ENCODE measurements at places on chromosomes 6 and 20.

DNA sequence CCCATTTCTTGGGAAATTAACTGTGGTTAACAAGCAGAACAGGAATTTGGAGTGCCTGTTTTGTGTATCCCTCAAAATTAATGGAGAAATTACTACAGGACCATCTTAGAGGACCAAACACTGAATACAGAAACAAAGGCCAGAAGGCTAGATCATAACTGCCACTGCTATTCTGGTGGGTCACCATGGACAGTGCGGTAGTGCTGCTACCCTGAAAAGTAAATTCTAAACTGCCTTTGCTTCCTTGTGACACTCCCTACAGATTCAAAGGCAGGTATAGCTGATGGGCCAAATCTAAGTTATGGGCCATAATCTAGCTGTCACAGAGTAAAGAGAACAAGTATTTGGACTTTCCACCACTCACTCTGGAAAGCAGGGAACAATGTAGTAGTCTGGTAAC is 575.8 kb upstream of the ADGRB3 start:
- no peak for DNase-seq

GRCh38 chr6:43934183-43934802 is 164.3 kb downstream of the VEGFA start:
- DNase-seq, result no peak

GRCh38 chr20:12287575-12287974 is 369.9 kb downstream of the BTBD3 start:
- DNase-seq, result no peak

GRCh38 chr6:148457137-148457842 is 114.7 kb downstream of the SASH1 start:
- DNase-seq, result no peak

DNA sequence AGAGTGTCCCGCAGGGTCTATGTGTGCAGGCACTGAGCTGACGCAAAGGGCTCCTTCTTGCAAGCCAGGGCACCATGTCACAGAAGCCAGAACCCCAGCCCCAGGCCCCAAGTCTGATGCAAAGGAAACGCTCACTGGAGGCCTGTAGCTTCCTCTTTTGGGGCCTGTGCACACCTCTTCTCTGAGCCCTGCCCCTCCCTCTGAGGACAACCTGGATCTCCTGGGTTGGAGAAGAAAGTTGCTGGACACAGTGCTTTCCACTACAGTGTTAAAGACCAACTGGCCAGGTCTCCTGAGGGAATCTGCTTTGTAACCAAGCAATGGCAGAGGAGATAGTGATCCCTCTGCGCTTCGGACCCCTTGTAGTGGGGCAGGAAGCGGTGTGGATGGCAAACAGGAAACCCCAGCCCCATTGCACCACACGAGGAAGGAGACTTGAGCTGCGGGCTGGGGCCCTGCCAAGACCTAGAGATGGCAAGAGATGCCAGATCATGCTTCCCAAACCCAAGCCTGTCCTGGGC is 90.0 kb downstream of the PRND start:
- no peak for DNase-seq

DNA sequence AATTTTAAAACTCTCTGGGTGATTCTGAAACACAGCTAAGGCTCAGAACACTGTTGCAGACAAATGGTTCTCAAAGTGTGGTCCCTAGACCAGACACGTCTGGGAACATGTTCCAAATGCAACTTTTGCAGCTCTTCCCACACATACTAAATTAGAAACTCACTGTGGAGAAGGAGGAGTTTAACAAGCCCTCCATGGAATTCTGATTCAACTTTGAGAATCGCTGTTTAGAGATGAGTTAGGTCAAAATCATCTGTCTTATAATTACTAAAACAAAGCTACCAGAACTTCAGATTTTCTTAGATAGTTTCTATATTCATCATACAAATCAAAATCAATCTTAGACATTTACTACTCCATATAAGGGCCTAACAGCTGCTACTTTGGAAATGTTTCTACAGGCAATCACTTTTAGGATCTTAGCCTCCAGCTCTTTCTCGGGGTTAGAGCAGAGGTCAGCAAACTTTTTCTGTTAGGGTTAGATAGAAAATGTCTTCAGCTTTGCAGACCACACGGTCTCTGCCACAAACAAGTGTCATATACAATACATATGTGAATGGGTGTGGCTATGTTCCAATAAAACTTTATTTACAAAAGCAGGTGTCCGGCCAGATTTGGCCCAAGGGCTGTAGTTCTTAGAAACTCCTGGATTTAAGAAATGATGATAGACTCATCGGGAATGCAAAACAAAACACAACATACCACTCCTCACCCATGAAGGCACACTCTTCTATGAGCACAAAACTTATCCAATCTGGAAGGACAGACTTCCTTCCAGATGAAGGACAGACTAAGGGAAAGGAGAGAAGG is 50.0 kb upstream of the ARHGAP18 start:
- no peak for DNase-seq

DNA sequence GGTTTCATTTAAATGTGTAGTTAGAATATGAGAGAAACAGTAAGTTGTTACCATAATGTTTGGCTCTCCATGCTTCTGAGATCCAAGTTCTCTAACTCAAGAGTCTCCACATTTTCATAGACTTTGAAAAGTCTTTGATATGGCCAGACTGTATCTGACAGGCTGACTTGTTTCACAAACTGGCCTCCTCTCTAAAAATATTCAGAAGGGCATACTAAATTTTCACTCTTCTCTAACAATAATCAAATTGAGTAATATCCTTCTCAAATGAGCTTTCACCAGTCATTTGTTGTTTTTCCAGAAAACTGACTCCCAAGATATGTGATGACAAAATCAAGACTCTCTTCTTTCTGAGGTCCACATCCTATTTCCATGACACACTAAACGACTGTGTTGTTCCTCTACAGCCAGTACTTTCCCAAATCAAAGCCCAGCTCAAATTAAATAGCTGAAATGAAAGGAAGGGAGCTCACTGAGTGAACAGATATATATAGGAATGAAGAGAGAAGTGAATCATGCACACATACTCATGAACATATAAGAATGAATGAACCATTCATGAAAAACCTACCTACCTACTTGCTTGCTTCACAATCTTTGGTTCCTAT is 15.1 kb downstream of the HIVEP2 start:
- DNase-seq, result no peak

GRCh38 chr20:2523919-2524708 is 12.3 kb upstream of the TMC2 start:
- peak; percentile 65 for DNase-seq

- DNase-seq, result no peak
Observed at GRCh38 chr6:105363100-105363754, 39.7 kb downstream of the PREP start.

DNA sequence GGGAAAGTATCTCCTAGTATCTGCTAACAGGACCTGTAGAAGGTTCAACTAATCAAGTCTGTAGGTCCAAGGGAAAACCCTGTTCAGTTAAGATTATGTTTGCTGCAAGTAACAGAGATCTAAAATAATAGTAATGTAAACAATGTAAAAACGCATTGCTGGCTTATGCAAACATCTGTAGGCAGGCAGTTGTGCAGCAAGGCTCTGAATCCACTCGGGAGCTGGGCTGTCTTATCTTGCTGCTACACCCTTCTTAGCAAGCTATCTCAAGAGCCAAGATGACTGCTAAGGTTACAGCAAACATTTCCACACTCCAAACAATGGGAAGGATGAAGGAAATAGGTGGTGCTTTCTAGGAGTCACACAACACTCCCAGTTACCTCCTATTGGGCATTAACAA is 397.3 kb upstream of the NRSN1 start:
- DNase-seq, result no peak

DNA sequence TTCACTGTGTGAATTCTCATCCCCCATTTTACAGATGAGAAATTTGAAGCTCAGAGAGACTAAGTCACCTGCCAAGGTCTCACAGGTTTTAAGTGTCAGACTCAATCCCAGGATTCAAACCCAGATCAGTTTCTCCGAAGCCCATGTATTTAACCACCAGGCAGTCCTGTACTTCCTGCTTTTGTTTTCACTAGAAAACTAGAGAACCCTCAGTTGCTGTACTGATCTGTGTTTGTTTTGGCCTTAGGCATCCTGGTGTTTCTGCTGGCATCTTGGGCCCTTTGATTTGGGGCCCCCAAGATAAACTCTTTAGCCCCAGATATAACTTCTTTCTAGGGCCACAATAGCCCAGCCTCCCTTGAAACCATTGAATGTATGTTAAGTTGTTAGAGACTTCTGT is 36.5 kb downstream of the PPP1R16B start:
- DNase-seq, result no peak

GRCh38 chr6:21804941-21805610 is 211.5 kb downstream of the SOX4 start:
- DNase-seq, result no peak

GRCh38 chr6:122718616-122719015 is 60.9 kb upstream of the FABP7 start:
- DNase-seq, result no peak

- no peak for DNase-seq
Observed at GRCh38 chr6:12173181-12173580, 117.0 kb upstream of the EDN1 start.

- DNase-seq, result no peak
Observed at GRCh38 chr20:62695448-62696414, 12.9 kb upstream of the NTSR1 start.

DNA sequence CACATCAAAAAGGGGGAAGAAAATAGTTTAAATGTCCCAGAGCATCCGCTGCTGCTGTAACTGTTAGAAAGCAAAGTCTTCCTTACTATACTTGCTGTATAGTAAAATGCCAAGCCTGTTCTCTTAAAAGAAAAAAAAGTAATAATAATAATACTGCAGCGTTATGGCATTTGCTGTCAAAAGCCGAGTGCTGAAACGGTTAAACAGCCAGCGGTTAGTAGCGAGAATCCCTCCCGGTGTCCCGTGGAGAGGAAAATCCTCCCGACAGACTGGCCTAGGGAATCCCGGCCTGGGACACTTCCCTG is 19.5 kb upstream of the NFATC2 start:
- DNase-seq, result no peak

DNA sequence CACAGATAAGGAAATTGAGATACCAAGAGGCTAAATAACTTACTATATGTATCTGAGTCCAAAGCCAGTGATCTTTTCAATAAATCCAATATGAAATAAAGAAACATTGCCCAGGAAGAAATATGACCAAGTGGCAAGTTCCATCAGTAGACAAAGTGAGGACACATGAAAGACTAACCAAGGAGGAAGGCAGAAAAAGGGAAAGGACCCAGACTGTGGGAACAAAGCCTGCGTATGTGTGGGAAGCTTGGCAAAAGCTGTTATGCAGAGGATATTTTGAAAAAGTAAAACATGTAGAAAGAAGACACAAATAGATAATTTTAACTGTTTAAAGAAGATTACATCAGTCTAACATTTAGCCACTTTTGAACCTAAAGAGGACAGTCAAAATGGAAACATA is 264.4 kb upstream of the PRDM1 start:
- DNase-seq, result no peak

DNA sequence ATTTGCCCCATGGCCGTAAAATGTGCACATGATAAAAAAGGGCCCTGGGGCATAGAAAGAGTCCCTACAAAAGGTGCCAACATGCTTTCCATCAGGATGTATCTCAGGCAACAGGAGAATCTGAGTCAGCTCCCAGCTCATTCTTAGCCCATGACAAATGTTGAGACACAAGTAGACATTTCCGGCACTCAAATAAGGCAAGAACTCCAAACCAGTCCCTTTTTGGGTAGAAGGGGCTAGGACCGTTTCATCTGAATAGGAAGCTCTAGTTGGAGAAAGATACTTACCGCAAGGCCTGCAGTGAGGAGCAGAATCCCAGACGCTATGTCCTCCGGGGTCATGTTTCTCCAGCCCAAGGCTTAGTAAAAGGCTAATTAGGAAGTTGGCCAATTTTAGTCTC is 261.0 kb upstream of the RIN2 start:
- DNase-seq, result no peak

- DNase-seq, result no peak
Observed at GRCh38 chr6:28903686-28904085, 20.1 kb downstream of the TRIM27 start.

DNA sequence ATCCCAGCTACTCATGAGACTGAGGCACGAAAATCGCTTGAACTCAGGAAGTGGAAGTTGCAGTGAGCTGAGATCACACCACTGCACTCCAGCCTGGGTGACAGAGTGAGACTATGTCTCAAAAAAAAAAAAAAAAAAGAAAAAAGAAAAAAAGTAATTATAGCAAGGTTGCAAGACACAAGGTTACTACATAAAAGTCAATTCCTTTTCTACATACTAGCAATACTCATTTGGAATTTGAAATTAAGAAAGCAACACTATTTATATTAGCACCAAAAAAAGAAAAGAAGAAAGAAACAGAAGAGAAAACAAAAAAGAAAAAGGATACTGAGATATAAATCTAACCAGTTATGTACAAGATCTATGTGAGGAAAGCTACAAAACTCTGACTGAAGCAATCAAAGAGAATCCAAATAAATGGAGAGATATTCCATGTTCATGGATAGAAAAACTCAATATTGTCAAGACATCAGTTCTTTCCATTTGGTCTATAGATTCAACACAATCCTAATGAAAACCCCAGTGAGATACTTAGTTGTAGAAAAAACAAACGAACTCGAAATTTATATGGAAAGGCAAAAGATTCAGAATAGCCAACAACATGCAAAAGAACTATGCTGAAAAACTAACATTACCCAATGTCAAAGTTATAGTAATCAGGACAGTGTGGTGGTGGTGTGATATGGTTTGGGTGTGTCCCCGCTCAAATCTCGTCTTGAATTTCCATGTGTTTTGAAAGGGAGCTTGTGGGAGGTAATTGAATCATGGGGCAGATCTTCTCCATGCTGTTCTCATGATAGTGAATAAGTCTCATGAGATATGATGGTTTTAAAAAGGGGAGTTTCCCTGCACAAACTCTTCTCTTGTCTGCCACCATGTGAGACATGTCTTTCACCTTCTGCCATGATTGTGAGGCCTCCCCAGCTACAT is 73.3 kb downstream of the GPX5 start:
- DNase-seq, result no peak

- no peak for DNase-seq
Observed at GRCh38 chr20:58755766-58756449, 63.3 kb downstream of the NPEPL1 start.

- DNase-seq, result no peak
Observed at GRCh38 chr6:11364971-11365397, 132.5 kb upstream of the NEDD9 start.

DNA sequence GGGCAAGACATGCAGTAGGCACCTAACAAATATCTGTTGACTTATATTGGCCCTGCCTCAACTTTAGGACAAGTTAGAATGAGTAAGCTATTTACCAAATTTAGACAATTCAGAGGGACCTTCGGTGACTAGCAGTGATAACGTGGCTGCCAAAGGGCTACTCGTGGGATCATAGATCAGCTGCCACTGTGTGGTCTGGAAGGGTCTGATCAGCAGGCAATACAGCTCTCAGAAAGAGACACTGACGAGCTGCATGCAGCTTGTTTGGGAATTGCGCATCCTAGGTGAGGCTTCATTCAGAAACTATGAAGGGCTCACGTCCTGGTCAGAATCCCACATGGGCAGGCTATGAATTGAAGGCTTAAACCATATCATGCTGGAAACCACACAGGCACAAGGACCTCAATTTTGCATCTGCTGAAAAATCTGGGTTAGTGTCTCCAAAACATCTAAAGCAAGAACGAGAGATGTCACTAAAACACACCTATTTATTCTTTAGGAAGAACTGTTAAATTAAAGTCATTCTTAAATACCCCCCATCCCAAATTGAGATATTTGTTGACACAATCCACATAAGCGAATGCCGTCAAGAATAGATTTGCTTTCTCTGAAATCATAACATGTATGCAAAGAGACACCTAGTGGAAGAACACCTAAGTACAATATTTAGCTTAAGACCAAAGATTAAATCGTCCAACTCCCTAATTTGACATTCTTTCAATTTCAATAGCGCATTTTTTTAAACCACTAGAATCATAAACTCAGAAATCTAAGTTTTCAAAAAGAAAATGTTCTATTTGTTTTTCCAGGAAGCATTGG is 79.6 kb downstream of the IPCEF1 start:
- no peak for DNase-seq

All from left renal pelvis (tissue), 4 donors.